ENCODE measurements at places on chromosomes 3 and 15. TPM values are rescaled to one million over a fixed set of nuclear protein-coding genes. Genes with fewer than 3 reads are reported as not detected.

The ADAMTSL3 gene
- total RNA-seq: not detected

The HYKK gene
- total RNA-seq: 4.7 TPM

The FANCD2OS gene
- total RNA-seq: not detected

The GPR62 gene
- total RNA-seq: not detected

The GOLGA8H gene
- total RNA-seq: not detected

The GOLGA8N gene
- total RNA-seq: 8.1 TPM

The CLDN11 gene
- total RNA-seq: not detected

The SV2B gene
- total RNA-seq: 0.02 TPM

The COL6A5 gene
- total RNA-seq: not detected

The ROBO2 gene
- not detected for total RNA-seq

The IL5RA gene
- not detected for total RNA-seq

The CPNE9 gene
- total RNA-seq: 0.25 TPM

The CEP152 gene
- total RNA-seq: 36.2 TPM

The ACTC1 gene
- not detected for total RNA-seq

The VILL gene
- 23.0 TPM for total RNA-seq

The MESP2 gene
- total RNA-seq: not detected

The FMN1 gene
- total RNA-seq: 0.04 TPM

The GJD2 gene
- total RNA-seq: not detected

The OXSR1 gene
- total RNA-seq: 57.3 TPM

The GPR27 gene
- total RNA-seq: 1.2 TPM

The CASR gene
- not detected for total RNA-seq

The TRIM59 gene
- total RNA-seq: 79.8 TPM

The IGSF10 gene
- not detected for total RNA-seq

The NUDT16 gene
- total RNA-seq: 7.5 TPM
